ENCODE measurements at places on chromosomes 12 and 14.

- no peak for DNase-seq
Measured at GRCh38 chr12:17459214-17459613, 630.8 kb downstream of the RERGL start.

GRCh38 chr12:75137896-75138295, 71.7 kb downstream of the KCNC2 start:
- DNase-seq: no peak

DNA sequence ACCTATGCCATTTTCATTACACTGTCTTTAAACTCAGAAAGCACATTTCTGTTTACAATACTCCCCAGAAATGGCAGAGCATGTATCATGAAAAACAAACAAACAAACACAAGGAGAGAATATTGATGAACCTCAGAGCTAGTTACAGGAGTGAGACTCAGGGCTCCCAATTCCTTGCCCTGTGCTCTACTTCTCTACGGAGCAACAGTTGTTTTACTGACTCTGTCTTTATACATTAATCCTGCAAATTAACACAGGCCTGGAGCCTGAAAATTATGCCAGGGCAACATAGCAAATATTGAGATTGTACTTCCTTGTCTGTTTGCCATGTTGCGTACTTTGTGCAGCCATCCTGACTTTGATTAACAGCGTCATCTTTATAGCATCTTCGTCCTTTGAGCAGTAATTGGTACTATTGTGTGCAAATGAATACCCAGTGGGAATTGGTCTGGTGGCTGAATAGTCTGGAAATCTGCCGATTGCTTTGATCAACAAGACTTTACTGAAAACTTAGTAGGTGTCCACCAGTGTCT, 15.2 kb upstream of the AKAP6 start:
- DNase-seq: no peak

GRCh38 chr12:39628836-39629235, 9.2 kb upstream of the ABCD2 start:
- no peak for DNase-seq

DNA sequence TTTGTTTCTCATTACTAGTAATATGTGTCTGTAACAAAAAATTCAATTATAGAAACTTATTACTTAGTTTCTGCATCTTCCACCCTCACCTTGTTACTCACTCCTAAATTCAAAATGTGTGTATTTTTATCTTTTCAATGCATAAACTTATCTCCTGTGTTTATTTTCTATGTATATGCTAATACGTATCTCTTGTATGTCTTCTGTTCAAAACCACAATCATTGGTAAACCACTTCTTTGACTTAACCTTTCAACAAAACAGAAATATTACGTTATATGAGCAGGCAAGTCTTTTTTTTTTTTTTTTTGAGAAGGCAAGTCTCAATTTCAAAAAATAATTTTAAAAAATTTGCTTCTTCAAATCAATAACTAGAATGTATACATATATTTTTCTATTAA, 39.2 kb upstream of the RPH3A start:
- no peak for DNase-seq

All from A549 (cell line).